Stimulated activated CD4-positive, alpha-beta T cell treated with anti-CD3 and anti-CD28 coated beads, Interleukin-15, amount 100 ng/mL, for 1 hour (primary cell): ENCODE measurements at places on chromosomes 11 and 22.

DNA sequence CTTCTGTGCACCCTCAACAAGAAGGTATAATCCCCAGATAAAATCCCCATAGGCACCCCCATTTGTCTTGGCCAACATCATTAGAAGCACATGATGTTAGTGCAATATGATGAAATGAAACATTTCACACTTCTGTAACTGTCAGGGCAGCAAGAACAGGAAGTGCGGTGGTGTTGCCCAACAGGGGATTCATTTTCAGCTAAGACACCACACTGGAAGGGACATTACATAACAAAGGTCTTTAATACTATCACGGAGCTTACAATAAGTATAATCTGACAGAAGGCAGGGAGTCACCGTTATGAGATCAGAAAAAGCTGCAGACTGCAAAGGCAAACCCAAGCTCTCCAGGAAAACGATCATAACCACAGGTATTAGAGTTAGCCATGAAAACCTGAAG is 2.0 kb downstream of the OR52W1 start:
- no peak for DNase-seq

GRCh38 chr11:117501237-117501898 is 173.7 kb downstream of the CEP164 start:
- no peak for DNase-seq

DNA sequence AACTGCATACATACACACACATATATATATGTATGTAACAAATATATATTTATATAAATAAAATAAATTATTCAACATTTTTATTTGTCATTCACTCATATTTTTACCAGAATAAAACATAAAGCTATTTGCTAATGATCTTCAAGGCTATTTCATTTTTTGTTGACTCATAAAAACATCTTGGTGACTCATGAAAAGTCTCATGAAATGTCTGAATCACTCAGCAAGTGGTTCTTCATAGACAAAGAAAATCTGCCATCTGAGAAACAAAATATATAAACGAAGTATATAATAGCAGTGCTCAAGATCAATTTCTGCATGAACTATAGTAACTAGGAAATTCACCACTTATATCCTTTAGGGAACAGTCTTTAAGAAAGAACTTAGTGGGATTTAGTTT is 764.8 kb upstream of the FAT3 start:
- no peak for DNase-seq

DNA sequence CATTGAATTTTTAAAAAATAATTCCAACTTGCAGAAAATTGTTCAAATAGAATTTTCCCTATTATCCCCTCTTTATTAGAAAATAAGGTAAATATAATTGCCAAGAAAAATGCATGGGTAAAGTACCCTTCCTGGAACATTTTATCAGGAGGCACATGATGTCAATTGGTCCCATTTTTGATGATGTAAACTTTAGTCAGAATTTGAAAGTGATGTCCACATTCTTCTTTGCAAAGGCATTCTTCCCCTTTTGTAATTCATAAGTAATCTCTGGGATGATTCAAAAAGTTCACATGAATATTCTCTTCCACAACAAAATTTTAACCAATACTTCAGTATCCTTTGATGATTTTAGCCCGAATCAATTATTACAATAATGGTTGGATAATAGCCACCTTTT is 86.9 kb upstream of the ANO3 start:
- no peak for DNase-seq

- DNase-seq, result no peak
Measured at GRCh38 chr11:122751292-122752070, 86.8 kb upstream of the CRTAM start.

GRCh38 chr22:28118957-28119631 is 200.0 kb upstream of the PITPNB start:
- DNase-seq, result no peak

- DNase-seq, result no peak
Measured at GRCh38 chr11:36274414-36274813, 14.8 kb downstream of the COMMD9 start.

DNA sequence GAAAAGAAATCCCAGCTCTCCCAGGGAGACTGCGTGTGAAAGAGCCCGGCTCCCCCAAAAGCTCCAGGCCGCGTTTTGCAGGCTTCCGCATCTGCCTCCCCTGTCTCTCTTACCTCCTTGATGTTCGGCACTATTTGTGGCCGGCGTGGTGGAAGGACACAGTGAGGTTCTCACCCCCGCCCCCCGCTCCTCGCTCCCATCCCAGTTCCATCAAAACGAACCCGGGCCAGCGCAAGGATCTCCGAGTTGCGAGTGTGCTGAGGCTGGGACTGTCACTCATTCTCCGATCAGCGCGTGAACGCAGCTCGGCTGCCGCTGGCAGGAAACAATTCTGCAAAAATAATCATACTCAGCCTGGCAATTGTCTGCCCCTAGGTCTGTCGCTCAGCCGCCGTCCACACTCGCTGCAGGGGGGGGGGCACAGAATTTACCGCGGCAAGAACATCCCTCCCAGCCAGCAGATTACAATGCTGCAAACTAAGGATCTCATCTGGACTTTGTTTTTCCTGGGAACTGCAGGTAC is at the start of gene NCAM1:
NCAM1 (plus strand) TSS at position 275 of the 523 bp plus-strand sequence.
- DNase-seq, result no peak

GRCh38 chr11:12808519-12808918 is 134.3 kb downstream of the TEAD1 start:
- no peak for DNase-seq

GRCh38 chr22:49685116-49685515 is 142.6 kb downstream of the BRD1 start:
- no peak for DNase-seq

GRCh38 chr11:25357133-25357532 is 860.3 kb downstream of the LUZP2 start:
- no peak for DNase-seq

GRCh38 chr11:111417011-111417765 is 38.1 kb upstream of the POU2AF1 start:
- peak; percentile 12 for DNase-seq

DNA sequence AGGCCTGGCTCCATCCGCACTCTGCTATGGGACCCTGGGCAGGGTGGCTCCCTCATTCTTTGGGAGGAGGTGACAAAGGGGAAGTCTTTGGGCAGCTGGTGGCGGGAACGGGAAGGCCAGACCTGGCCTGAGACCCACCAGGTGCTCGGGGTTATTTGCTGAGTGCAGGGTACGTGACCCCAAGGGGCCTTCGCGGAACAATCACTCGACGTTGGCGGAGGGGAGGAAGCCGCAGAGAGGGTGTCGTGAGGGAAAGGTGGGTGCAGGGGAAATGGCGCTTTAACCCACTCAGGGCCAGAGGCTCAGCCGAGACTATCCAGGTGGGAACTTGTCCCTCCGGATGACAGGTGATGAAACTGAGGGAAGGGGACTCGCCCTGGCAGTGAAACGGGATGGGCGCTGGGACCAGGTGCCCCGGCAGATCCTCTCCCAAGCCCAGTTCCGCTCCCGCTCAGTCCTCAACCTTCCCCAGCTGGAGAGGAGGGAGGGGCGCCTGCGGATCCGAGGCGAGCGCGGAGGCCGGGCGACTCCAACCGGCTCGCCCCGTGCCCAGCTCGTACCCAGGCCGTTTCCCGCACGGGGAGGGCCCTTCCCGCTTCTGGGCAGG is 911 bp downstream of the A4GALT start:
- no peak for DNase-seq

GRCh38 chr11:127624306-127624856 is 623.8 kb upstream of the KIRREL3 start:
- no peak for DNase-seq

DNA sequence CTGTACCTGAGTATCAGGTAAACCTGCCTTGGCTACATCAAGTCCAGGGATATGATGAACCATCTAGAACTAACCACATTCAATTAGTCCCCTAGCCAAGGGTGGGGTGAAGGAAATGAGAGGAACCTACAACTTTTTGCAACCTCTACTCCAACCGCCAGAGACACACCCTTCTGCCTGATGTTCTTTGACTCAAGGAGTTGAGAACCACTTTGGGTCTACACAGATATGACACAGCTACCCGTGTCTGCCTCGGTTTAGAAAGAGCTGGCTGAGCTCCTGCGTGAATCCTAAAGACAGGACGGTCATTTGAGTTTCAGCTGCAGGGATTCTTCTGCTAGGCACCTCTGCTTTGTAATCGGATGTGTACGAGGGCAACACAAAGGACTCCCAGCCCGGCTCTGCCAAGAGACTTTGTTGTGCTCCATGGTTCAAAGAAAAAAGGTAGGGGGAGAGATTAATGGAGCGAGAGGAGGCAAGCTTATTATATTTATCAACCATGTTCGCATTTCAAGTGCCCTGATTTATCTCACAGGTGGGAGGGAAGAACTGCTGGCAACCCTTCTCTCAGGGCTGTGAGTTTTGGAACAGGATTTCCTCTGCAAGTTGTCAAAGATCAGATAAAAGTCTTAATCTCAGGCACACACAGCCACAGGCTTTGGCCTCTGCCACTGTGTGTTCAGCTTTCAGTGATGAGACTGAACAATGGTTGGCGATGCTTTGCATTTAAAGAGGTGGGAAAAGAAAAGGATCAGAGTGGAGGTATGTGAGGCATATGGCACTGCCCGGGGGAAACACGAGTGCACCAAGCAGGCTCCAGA is 35.1 kb downstream of the FLI1 start:
- no peak for DNase-seq

GRCh38 chr11:96156379-96156722 is 186.6 kb downstream of the MAML2 start:
- DNase-seq, result no peak

DNA sequence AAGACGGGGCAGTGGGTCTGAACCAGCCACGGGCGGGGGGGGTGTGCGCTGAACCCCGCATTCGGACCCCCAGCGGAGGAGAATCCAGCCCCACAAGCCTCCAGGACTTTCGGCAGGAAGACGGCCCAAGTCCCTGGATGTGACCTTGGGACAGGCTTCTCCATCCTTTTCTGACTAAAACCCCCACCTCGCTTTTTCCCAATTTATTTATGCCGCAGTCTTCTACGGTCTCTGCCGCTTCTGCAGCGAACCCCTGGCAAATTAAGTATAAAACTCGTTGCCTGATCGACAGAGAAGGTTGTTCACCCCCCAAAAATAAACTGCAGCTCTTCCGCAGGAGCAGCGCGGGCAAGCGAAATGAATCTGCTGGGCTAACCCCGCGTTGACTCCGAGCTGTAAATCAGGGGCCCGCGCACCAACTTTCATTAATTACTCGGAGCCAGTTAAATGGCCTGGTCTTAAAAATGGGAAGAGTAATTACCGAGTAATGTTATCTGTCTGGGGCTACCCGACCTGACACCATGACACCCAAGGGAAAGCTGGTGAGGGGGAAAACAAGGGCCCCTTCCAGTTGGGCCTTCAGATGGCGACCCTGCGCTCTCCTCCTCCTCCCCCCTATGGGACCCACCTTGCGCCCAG is 6.6 kb downstream of the WT1 start:
- DNase-seq, result no peak

GRCh38 chr11:12376259-12377081 is 901 bp upstream of the PARVA start:
- no peak for DNase-seq

GRCh38 chr22:23781065-23781464 is 5.7 kb upstream of the SMARCB1 start:
- no peak for DNase-seq

DNA sequence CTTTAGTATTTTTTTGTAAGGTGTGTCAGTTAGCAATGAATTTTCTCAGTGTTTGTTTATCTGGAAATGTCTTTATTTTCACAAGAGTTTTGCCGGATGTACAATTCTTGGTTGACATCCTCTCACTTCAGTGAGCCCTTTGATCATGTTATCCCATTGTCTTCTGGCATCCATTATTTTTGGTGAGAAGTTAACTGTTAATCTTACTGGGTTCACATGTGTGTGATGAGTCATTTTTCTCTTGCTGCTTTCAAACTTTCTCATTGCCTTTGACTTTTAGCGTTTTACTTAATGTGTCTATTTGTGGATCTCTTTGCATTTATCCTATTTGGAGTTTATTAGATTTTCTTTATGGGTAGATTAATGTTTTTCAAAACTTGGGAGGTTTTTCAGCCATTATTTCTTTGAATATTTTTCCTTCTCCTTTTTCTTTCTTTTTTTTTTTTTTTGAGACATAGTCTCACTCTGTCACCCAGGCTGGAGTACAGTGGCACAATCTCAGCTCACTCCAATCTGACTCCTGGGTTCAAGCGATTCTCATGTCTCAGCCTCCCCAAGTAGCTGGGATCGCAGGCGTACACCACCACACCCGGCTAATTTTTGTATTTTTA is 100.5 kb upstream of the RRM1 start:
- no peak for DNase-seq

DNA sequence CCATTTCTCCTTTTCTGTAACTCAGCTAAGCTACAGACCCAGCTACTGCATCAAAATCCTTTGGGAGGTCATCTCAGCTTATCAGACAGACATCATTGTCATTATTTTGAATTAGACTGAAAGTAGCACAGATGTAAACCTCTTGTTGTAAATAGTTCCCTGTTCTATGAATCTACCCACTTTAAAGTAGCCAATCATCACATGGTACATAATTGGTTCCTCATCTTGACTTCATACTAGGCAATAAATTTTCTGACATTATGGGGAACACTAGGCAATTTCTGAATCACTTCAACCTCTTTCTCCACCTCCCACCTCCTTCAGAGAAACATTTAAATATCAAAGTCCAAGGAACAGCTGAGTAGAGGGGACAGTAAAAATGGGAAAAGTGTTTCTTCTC is 47.9 kb downstream of the MPPED2 start:
- DNase-seq, result no peak

DNA sequence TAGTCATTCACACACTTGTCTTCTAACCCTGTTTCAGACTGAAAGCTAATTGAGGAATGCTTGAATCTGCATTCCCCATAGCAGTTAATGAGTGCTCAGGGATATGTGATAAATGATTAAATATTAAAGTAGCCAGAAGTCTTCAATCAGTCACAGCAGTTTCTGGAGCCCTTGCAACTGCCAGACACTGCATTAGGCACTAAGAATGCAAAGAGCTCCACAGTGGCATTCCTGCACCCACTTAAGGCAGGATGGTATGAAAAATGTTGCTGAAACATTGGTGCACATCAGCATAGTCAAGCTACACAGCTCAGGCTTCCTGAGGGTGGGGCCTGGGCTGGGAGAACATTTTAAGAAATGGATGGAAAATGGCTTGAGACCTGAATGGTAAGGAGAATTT is 6.5 kb downstream of the DTX4 start:
- no peak for DNase-seq

GRCh38 chr11:67354075-67355022 is 1.0 kb upstream of the POLD4 start:
- DNase-seq, result no peak

GRCh38 chr22:35452810-35453743 is 53.1 kb downstream of the MCM5 start:
- no peak for DNase-seq

- DNase-seq, result no peak
Measured at GRCh38 chr11:83956119-83956697, 670.0 kb upstream of the CCDC90B start.

DNA sequence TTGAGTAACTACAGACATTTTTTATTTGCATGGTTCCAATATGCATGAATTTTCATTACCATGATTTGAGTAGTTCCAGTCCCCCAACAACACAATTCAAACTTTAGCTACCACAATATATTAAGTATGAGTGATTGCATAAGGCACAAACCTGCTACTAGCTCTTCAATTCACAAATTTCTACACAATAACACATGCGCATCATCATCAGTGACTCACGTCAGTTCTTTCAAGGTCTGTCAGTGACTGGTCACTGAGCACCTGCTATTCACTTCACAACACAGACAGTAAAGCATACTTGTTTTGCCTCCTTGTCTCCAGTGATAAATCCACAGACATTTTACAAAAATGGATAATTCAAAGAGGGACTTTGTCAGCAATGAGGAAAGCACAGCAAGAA is 435.1 kb upstream of the CCDC90B start:
- no peak for DNase-seq
